ENCODE measurements at places on chromosomes 11 and 22.

GRCh38 chr11:69280994-69281393 is 13.0 kb upstream of the MYEOV start:
- DNase-seq: no peak

- no peak for DNase-seq
Measured at GRCh38 chr11:121652971-121653370, 200.2 kb upstream of the SORL1-AS1 start.

GRCh38 chr22:32211011-32211410 is 6.1 kb upstream of the RFPL2 start:
- no peak for DNase-seq

DNA sequence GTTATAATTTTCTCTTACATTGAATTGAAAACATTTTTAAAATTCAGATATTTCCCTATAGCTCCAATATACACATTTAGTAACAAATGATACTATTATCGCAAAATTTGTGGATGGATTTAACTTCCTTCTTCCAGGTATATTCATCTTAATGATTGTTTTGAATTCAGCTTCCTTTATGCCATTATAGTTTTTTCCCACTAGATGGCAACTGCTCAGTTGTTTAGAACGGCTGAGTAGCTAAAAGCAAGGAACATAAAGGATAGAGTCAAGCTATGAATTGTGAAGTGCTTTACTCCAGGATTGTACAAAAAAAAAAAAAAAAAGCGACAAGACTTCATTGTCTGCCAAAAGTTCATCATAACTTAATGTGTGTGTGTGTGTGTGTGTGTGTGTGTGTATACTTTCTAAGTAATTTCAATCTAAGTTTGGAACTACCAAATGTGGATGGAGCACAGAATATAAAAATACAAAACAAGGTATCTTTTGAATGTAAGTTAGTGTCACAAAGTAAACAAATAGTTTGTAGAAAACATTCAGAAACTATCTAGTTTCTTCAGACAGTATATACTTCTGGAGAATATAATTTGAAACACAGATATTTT is 846.4 kb downstream of the DLG2 start:
- no peak for DNase-seq

DNA sequence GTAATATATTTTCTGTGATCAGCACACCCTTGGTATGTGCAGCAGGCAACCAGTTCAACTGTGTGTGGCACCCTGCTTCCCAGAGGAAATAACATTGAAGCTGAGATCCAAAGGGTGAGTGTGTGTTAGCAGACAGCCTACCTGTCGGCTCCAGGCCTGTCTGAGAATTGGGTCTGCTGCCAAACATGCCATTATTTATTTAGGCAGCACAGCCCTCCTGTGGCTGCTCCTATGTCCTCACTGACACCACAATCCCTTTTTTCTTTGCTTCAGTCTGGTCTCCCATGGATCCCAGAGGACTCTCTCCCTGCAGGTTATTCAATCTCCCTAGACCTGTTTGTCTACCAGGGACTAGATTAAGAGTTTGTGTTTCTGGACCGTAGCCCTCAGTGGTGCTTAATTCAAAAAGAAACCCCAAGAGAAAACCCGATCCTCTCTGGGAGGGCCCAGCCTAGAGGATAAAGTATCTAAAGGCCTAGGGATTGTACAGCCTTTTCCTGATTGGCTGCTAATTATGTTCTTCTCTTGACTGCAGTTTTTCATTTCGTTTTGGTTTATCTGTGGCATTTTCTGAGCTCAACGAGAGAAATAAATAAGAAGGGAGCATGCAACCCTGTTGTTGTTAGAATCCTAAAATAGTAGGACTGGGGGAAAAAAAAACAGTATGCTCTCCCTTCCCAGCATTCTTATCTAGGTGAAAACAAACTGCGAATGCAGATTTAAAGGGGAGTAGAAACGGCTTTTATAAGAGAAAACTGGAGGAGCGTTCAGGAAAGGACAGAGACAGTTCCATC is 24.1 kb downstream of the KCNE3 start:
- no peak for DNase-seq

GRCh38 chr11:23749762-23750430 is 747.0 kb upstream of the LUZP2 start:
- no peak for DNase-seq

DNA sequence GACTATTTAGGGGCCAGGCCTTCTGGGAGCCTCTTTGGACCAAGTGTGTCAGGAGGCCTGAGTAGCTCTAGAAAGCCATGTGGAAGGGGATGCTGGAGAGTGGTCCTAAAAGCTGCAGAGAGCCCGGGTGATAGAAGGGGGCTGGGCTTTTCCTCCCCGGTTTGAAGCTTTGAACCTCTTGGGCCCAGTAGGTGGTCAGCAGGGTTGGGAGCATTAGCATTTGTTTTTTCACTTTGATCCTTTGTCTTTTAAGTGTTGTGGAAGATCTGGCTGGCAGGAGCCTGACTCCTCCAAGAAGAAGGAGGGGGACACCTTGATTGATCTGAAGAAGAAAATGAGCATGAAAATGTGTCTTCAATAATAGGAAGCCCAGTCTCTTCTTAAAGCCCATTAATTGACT is 596.6 kb downstream of the INSC start:
- DNase-seq: no peak

DNA sequence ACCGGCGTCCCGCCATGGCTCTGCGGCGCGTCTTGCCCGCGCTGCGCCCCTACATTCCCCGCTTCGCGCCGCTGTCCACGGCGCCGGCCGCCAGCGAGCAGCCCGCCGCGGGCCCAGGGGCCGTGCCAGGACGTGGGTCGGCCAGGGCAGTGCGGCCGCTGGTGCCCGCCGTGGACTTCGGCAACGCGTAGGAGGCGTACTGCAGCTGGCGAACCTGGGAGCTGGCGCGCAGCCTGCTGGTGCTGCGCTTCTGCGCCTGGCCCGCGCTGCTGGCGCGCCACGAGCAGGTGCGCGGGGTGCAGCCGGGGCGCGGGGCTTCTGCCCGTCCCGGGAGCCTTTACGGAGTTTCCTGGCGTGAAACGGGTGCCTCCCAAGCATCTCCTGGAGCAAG is 20.1 kb downstream of the DGCR6L start:
- no peak for DNase-seq

DNA sequence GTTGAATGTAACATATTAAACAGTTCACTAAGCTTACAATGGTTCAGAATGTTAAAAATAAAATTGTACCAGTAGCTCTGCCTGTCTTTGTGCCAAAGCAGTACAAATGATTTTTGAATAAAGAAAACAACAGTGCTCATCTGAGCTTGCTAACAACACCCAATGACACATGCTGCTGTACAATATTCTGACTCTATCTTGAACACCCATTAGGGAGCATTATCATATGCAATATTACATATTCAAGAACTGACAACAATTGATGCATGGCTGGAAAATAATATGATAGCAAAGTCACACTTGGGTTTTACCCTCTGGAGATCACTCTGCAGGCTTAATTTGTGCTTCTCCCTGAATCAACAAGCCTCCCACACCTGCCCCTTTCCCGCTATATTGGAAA is 953.7 kb downstream of the OPCML start:
- no peak for DNase-seq

- peak; percentile 54 for DNase-seq
Measured at GRCh38 chr11:128157423-128158298, 429.7 kb downstream of the ETS1 start.

- DNase-seq: no peak
Measured at GRCh38 chr22:30309951-30310741, 16.6 kb downstream of the TBC1D10A start.

DNA sequence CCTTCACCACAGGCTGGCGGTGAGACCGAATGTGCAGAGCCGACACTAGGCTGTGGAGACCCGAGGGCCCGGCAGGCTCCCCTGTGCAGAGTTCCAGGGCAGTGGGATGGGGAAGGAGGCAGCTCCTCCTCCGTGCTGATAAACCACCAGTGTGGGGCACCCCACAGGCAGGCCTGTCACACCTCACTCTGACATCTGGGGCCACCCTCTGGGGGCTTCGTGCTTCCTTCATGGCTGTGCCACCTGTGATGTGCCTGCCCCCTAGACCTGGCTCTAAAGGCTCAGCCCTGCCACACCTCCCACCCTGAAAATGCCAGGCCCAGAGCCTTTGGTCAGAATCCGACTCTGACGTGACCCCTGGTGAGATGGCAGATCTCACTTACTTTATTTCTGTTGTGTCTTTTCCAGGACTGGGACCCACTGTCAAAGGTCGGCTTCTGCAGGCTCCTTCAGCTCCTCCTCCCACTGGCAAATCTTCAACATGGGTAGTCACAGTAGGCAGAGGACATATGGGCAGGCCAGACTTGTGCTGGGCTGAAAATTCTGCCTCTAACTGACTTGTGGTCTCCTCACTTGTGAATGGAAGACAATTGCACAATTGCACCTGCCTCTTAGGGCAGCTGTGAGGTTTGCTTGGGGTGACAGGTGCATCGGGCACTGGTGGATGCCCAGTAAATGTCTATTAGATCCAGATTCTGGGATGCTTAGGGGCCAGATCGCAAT is 46.2 kb upstream of the TSKU start:
- no peak for DNase-seq

GRCh38 chr22:50503475-50504145 is 3.9 kb downstream of the LMF2 start:
- no peak for DNase-seq

DNA sequence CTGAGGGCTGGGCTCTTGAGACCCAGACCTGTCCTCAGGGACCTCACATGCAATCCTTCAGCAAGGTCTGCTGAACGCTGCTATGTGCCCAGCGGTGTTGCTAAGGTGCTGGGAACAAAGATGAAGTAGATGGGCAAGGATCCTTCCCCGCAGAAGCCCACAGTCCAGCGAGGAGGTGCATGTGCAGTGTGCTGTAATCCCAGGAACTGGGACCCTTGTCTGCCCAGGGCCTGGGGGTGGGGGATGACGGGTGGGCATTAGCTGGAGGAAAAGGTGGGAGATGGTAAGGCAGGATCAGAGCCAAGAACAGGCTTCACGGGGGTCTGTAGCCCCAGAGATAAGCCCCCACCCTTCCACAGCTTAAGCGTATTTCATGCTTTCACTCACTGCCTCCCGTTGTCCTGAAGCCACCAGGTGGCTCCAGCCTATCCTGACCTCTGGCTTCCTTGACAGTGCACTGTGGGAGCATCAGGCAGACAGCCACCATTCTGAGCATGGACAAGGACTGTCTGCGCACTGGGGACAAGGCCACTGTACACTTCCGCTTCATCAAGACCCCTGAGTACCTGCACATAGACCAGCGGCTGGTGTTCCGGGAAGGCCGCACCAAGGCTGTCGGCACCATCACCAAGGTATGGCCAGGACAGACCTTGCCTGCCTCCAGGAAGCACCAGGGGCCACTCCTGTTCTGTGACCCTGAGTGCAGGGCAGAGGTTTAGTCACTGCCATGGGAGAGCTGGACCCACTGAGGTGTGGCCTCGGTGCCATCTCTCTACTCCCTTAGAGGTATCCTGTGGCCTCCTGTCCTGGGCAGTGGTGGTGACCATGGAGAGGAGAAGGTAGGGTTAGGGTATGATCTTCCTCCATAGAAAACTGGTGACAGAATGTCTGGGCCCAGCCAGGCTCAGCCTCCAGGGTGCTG is 22.0 kb downstream of the GTPBP1 start:
- DNase-seq: no peak

DNA sequence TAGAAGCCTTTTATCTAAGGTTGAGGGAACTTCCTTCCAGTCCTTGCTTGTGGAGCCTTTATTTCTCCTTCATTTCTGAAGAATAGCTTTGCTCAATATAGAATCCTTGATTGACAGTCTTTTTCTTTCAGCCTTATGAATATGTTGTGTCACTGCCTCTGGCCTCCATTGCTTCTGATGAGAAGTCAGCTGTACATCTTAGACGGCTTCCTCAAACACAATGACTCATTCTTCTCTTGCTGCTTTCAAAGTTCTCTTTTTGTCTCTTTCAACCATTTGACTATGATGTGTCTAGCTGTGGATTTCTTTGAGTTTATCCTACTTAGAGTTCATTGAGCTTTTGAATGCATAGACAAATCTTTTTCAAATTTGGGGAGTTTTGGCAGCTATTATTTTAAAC is 893.2 kb downstream of the BRD1 start:
- no peak for DNase-seq

- no peak for DNase-seq
Measured at GRCh38 chr11:117299351-117300282, 8.5 kb downstream of the BACE1-AS start.

GRCh38 chr22:35343664-35344550 is 37.0 kb upstream of the HMOX1 start:
- DNase-seq: no peak

DNA sequence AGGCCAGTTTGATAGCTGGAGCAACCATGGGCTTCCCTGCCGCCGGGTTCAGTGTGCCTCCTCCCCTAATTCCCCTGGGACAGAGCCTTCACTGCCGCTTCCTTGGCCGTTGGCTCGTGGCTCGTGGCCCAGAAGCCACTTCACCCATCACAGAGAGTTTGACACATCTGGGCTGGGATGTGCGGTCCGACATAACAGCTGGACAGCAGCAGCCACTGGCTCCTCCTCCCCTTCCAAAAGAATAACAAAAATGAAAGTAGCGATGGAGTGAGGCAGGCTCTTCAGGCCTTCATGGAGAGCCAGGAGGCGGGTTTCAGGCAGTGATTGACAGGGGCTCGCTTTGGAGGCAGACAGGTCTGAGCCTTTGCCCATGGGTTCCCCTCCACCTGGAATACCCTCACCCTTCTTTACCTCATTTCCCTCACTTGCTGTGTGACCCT is 8.2 kb downstream of the CREB3L1 start:
- DNase-seq: no peak

DNA sequence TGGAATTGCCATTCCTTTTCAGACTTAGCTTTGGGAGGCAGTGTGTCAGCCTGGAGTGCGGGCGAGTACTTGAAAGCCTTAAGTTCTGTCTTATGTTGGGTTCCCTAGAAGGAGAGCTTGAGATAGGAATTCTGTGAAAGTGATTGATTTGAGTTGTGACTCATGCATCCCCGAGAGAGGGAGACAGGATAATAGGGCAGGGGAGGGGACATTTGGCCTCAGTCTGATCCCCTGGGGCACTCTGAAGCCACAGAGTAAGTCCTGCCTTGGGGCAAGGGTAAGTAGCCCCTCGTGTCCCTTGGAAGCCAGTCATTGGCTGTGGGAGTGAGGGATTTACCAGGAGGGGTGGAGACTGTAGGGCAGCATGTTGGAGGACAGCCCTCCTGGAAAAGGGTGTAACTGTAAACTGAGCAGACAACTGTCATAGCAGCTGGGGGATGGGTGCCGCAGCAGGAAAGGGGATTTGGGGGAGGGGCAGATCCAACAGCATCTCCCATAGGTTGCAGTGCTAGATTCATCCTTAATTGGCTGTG is 44.0 kb downstream of the KIAA1671 start:
- no peak for DNase-seq

DNA sequence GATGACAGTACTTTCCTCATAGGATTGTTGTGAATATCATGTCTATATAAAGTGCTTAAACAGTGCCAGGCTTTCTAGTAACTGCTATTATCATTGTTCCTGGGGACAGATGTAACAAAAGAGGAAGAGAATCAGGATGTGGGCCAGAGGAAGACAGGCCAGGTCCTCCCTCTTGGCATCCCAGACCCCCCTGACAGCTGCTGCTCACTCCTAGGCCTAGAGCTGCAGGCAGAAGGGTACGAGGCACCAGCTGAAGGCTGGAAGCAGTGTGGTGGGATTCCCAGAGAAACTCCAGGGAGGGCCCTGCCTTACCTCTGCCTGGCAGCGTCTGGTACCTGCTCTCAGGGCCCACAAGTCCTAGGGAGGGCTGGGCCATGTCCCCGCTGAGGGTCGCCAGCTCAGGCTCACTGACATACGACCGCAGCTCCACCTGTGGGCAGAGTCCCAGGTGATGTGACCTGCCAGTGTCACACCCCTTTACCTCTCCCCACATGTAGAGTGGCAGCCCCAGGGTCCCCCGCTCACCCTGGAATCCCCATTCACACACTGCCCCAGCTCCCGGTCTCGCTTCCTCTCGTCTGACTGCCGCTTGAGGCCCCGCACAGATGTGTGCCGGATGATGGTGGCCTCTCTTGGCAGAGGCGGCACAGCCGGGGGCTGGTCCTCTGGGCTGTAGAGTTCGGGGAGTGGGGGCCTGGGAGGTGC is 52.2 kb downstream of the C11orf58 start:
- no peak for DNase-seq
